ENCODE measurements at places on chromosomes 3 and 15.

DNA sequence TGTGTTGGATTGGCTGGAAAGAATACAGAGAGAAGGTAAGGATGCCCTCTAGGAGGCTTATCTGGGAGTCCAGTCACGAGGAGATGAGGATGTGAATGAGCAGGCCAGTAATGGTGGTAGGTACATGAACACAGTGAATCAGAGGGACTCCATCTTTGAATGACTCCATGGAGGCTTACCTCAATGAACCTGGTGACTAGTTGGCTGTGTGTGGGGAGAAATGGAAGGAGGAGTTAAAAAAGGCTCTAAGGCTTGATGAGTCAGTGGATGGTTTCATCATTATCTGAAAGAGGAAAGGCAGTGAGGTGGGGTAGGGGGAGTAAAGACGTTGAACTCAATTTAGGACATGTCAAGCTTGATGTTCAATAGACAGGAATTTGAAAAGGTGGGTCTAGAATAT lies 61.1 kb downstream of the KCNAB1 start:
- DNase-seq: no peak

GRCh38 chr3:8743021-8743601 lies 9.5 kb downstream of the CAV3 start:
- DNase-seq: no peak

GRCh38 chr3:138359148-138359918 lies 11.0 kb downstream of the MRAS start:
- no peak for DNase-seq

- DNase-seq: no peak
Measured at GRCh38 chr3:46209746-46210470, 1.8 kb upstream of the CCR1 start.

GRCh38 chr3:23809294-23809693 lies 3.5 kb downstream of the UBE2E1 start:
- no peak for DNase-seq

DNA sequence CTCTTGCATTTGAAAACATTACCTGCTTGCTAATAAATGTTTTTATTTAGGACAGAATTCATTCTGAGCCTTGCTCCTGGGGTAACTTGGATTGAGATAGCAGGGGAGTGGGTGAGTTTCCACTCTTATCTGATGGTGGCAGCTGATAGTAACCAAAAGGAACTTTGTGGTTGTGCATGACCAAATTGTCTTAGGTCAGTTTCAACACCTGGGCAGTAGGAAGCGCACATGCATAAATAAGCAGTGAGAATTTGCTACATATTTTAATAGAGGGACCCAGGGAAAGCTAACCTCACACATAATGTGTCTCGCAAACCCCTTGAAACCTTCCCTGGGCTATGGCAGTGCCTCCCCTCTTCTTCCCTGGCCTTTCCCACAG lies 65.4 kb upstream of the XCR1 start:
- DNase-seq: no peak

- no peak for DNase-seq
Measured at GRCh38 chr3:7536510-7536909, 675.6 kb downstream of the GRM7 start.

DNA sequence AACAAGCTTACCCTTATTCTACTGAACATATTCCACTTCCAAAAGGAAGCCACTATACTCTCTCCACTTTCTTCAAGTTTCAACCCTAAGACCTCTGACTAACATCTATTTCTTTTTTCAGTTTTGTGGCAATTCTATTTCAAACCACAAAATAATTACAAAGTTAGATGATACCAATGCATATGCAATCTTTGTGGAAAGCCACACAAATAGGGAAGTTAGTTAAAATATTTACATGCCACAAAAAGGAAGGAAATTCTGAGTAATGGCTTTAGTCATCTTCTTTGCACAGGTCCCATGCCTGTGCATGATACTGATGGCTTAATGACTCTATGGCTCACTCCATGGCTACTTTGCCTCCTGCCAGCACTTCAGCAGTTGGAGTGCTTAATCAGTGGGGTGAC lies 57.0 kb upstream of the MCTP2 start:
- DNase-seq: no peak

- DNase-seq: no peak
Measured at GRCh38 chr3:154931484-154931883, 148.6 kb upstream of the MME start.

DNA sequence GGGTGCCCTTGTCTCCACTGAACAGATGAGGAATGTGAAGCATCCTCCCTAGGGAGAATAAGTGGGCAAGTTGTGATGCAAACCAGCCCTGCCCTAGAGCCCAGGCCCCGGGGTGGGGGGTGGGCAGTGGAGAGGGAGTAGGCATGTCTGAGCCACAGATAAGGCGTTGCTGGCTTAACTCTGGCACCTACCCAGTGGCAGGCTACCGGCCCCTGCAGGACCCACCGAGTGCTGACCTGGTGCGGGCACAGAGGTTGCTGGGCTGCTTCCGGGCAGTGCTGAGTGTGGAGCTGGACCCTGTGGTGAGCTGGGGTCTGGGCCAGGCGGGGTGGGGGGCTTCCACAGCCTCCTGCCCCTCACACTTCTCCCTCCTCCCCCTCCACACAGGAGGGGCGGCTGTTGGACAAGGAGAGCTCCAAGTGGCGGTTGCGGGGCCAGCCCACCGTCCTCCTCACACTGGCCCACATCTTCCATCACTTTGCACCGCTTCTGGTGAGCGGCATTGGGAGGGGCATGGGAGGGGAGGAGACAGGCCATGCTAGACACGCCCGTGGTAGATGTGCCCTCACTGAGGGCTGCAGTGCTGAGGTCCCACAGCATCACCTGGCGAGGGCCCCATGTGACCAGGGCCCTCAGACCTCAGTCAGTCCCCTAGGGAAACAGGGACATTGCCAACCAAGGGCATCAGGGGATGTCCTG lies 10.1 kb downstream of the RNF123 start:
- DNase-seq: no peak

GRCh38 chr3:175411946-175412345 lies 552.8 kb downstream of the NAALADL2 start:
- no peak for DNase-seq

DNA sequence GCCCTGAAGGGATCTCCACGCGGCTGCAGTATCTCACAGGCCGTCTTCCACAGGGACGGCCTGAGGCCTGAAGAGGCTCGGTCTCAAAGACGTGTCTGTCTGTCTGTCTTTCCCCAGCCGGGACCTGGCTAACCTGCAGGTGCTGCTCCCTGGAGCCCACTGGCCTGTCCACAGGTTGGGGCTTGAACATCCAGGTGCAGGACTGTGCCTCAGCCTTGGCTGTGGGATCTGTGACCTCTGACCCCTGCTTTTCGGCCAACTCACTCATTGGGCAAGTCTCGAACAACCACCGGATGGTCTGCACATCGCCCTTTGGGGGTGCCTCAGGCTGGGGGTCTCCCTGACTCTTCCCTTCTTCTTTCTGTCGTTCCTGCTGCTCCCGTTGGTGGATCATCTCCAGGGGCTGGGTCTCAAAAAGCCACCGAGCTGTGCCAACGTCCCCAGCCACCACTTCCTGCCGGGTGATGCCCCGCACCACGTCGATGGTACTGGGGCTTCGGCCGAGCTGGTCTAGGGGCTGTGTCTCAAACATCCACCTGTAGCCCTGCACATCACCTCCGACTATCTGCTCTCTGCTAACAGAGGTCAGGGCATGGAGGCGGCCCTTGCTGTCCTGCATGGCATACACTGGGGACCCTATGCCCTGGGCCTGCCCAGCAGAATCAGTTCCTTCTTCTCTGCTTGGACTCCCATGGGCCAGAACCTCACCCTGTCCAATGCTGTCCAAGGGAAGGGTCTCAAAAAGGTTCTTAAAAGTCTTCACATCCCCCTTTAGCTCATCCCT lies 4.8 kb downstream of the XIRP1 start:
- no peak for DNase-seq

GRCh38 chr3:155745795-155746550 lies 1.1 kb upstream of the PLCH1 start:
- DNase-seq: no peak

GRCh38 chr3:184756151-184757021 lies 44.5 kb upstream of the MAGEF1 start:
- no peak for DNase-seq

DNA sequence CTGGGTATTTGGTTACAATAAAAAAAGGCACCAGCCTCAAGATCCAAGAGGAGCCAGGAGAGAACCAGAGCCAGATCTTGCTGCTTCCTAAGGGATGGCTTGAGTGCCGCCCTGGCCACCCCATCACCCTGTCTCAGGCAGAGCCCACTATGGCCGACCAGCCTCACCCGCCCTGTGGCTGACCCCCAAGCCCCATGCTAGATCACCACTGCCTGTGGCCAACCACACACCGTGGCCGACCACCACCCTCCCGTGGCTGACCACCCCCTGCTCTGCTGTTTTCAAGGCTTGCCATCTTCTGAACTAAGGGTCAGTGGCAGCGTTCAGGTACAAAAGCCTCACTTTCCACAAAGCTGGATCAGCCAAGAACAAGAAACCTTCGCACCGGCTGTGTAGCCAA lies 12.0 kb downstream of the CSPG5 start:
- DNase-seq: no peak

Data from thymus (tissue), 14 donors.